ENCODE measurements at places on chromosomes 4 and X.

DNA sequence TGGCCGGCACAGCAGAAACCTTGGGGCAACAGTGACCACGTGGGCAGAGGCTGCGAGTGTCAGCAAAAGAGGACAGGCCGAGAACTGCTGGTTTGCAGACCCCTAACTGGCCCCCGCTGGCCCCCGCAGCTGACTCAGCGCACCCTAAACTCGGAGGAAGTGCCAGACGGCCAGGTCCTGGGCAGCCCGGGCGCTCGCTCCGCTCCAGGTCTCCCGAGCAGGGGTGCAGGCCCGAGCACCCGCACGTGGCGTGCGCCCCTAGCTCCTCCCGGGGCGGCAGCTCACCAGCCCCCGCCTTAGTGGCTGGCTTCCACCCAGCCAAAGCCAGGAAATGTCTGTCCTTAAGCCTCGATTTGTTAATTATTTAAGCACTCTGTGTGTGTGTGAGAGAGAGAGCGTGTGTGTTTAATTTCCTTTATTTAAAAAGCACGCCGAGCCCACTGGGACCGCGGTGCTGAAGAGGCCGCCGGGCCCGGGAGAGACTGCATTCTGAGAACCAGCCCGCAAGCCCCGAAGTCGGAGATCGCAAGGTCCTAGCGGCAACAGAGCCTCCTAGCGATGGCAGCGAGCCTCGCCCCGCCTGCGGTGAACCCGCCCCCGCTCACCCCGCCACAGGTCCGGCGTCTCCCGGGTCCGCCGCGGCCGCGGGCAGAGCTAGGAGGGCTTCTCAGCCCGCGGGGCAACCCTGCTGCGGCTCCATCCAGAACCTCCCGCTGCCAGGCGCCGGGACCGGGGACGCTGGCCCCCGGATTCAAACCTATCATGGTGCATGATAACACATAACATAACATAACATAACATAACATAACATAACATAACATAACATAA, 45.9 kb upstream of the CDKN2AIP start:
- no peak for DNase-seq

DNA sequence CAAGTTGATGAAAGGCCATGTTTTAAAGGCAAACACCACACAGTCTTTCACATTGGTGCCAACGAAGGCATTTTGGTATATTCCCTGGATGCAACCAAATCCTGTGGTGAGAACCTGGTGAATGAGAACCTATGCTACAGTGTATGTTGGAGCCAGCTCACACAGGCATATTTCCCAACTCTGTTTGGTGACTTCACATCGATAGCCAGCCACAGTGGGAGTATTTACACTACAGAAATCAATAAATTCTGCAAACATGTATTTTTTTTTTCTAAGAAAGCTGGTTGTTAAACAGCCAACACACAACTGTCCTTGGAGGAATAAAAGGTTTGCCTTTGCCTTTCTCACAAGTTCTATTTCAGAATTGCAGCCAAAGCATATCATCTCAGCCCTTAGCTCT, 691.0 kb downstream of the GRID2 start:
- DNase-seq = no peak

GRCh38 chrX:51931566-51932150, 38.2 kb downstream of the MAGED1 start:
- DNase-seq = no peak

DNA sequence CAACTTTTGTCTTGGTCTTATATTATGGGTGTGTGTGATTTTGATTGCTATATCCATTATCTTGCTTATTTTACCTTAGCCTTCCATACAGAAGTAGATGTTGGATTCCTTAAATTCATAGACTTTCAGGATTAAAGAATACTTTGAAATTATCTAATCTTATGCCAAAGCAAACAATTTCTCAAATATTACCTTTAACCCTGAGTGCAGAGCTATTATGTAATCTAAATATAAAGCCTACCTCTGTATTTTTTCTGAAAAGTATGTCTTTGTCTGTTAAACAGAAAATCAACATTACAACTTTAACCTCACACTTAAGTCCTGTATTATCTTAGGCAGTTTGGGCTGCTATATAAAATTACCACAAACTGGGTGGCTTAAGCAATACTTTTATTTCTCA, 782.5 kb downstream of the STIM2 start:
- DNase-seq = no peak

DNA sequence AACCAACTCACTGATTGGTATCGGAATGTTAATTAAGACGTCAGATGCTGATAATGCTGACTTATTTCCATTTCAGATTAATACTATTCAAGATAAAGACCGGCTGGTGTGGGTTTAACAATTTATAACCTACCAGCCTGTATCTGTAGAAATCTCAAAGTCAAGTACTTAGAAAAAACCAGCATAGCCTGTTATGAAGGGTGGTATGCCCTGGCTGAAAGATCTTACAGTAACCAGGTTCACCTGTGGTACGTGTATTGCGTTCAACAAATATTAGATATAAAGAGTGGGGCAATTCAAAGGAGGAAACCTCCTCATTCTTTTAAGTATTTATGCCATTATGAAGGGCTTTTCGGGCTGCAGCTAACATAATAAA, 240.8 kb upstream of the ANXA3 start:
- DNase-seq = no peak

DNA sequence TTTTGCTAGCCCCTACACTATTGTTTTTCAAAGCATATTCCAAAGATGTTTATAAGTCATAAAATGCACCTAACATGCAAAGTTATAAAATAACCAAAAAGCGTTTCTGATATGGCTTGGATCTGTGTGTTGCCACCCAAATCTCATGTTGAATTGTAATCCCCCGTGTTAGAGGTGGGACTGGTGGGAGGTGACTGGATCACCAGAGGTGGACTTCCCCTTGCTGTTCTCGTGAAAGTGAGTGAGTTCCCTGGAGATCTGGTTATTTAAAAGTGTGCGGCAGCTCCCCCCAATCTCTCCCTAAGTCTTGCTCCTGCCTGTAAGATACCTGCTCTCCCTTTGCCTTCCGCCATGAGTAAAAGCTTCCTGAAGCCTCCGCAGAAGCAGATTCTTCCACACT, 22.8 kb upstream of the SORBS2 start:
- no peak for DNase-seq

GRCh38 chr4:16827794-16828724, 70.4 kb downstream of the LDB2 start:
- DNase-seq = no peak

GRCh38 chr4:140395668-140396067, 22.2 kb downstream of the SCOC start:
- DNase-seq = no peak

GRCh38 chr4:7801001-7801400, 138.7 kb downstream of the AFAP1 start:
- no peak for DNase-seq

DNA sequence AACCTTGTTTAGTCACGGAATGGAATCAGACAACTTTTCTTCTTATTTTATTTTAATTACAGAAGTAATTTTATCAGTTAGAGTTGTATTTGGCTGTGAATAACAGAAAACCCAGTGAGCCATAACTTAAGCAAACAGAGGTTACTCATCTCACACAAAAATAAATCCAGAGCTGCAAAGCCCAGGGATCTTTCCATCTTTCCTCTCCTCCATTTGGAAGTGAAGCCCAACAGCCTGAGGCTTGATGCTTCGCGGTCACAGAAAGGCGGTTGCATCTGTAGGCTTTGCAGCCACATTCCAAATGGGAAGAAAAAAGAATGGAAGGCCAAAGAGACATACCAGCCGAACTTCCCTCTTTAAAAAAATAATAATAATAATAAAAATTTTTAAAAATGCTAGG, 22.6 kb downstream of the CHRNA9 start:
- DNase-seq = no peak

GRCh38 chr4:76585897-76586360, 150.9 kb downstream of the SHROOM3 start:
- DNase-seq = peak; percentile 95

- peak; percentile 58 for DNase-seq
Measured at GRCh38 chr4:173168396-173169177, at the start of gene GALNT7. TSS of gene GALNT7 (plus strand) at chr4:173168811. CDS start at chr4:173168836, 25 bp downstream.

DNA sequence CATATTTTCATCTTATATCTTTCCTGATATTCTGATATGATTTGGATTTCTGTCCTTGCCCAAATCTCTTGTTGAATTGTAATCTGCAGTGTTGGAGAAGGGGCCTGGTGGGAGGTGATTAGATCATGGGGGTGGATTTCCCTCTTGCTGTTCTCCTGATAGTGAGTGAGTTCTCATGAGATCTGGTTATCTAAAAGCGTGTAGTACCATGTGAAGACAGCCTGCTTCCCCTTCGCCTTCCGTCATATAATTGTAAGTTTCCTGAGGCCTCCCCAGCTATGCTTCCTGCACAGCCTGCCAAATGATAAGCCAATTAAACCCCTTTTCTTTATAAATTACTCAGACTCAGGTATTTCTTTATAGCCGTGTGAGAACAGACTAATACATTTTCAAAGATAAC, 77.2 kb downstream of the ANKRD50 start:
- no peak for DNase-seq

DNA sequence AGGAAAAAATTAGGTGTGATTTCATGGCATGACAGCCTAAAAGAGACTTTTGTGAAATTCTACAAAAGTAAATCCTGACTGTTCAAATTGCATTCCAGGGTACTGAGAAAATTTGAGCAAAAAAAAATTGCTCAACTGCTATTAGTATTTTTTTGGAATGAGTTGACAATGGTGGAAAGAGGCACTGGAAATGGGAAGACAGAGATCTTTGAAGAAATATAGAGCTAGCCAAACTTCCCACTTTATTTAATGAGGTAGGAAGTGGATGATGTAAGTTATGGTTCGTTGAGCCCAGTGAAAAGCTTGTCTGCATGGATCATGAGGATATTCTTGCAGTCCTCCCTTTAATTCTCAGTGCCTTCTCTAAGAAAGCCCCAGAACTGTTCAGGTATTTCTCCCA, 183.8 kb downstream of the PTTG2 start:
- DNase-seq = no peak

- no peak for DNase-seq
Measured at GRCh38 chr4:81422595-81422994, 49.1 kb downstream of the RASGEF1B start.

DNA sequence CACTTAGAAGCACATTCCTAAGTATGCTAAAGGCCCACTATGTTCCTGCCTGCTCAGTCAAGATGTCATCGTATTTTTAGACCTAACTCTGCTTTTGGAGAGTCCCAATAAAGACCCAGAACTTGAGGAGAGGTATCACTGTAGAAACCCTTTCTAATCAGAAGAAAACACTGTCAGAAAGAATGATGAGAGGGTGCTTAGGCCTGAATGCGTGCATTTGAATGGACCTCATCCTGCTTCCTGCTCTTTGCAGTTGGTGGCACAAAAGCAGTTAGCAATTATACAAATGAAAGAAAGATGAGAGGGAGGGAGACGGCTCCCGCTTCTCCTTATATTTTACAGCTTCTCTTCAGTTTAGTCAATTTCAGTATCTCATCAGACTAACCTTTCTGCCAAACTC, 987.2 kb downstream of the CCSER1 start:
- DNase-seq = no peak
